ENCODE measurements at places on chromosomes 1 and 21.
A peak's percentile ranks its signal among the peaks of the same experiment; 100 is the strongest.

DNA sequence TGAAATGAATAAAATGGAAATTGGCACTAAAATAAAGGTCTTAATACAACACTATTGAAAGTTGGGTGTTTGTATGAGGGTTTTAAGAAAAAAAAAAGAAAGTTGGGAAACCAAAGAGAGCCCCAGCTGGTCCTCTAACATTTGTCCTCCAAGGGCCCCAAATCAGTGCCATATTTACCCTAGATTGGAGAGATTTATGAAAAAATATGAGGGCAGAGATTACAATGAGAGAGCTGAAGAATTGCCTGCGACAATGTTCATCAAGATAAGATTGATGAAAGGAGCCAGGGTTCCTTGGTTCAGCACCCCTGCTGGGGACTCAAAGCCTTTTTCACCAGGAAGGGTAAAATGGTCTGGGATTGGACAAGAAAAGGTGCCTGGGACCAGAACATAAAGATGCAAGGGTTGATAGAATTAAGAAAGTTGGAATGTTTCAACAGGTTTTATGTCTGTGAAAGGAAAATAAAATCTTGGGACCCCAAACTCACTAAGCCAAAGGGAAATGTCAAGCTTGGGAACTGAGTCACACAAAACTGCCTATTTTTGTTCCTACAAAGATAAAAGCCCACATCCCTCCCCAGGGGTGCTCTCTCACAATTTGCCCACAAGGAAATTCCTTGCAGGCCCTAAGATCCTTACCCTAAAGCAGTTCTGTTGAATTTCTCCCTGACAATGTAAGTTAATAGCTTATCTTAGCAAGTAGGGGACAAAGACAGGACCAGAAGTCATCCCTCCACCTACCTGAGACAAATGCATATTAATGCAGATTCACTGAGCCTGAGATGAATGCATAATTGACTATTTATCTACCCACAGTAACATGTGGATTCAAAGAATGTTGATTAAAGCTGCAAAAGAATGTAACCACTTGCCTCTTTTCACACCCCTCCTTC, 26.8 kb downstream of the CBR1 start:
- DNase-seq: no peak

DNA sequence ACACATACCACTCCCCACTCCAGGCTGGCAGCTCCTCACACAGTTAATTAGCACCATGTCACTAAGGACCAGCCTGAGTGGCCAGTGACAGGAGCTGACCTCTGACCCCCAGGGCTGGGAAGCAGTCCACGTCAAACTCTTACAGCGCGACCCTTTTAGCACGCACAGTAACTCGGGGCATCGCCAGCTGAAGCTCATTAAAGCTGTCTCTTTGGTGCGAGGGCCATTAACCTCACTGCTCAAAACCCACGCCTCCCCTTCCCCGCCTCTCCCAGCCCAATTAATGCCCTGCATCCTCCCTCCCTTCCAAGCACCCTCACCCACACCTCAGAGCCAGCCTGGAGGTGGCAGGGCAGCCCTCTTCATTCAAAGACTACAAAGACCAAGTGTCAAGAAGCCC, 31.7 kb downstream of the DMAP1 start:
- no peak for DNase-seq

GRCh38 chr1:217542837-217543236, 88.1 kb downstream of the GPATCH2 start:
- DNase-seq: no peak

GRCh38 chr21:33917421-33917820, 1.8 kb upstream of the ATP5PO start:
- no peak for DNase-seq

DNA sequence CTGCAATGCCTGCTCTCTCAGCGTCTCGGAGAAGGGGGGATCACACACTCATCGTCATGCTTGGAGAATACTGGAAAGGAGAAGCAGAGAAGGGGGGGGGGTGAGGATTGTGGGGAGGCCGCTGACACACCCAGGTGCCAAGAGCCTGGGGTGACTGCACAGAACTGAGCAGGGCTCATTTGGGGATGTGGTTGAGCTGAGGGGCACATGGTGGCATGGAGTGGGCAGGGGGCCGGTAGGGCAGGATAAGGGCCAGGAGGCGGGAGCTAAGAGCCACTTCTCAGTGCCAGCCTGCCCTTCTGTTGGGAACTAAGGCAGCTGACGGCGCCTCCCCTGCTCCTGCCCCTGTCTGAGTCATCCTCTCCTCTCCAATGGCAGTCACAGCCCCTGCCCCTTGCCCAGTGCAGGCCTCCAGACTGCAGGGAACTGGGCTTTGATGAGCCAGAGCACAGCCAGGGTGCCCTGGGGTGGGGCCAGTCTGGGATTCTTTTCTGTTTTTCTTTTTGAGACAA, 27.2 kb downstream of the MRPL37 start:
- DNase-seq: no peak

DNA sequence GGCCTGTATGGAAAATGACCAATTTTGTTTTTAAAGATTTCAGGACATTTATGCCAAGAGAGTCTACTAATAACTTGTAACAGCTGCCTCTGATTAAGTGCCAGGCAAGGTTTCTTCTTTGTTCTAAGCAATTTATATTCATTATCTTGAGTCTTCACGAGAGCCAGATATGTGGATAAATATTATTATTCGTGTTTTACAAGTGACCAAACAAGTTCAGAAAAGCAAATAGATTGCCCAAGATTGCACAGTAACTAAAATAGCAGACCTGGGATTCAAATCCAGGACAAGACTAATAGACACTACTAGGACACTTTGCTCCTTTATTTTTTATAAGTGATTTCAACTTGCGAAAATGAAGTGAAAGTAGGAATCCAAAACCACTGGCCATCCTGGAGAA, 30.1 kb upstream of the DPT start:
- no peak for DNase-seq

- DNase-seq: no peak
These were observed 50.7 kb downstream of the PRDM16 start for GRCh38 chr1:3119725-3120124.

GRCh38 chr1:43205671-43206070, 33.5 kb downstream of the CFAP57 start:
- no peak for DNase-seq

DNA sequence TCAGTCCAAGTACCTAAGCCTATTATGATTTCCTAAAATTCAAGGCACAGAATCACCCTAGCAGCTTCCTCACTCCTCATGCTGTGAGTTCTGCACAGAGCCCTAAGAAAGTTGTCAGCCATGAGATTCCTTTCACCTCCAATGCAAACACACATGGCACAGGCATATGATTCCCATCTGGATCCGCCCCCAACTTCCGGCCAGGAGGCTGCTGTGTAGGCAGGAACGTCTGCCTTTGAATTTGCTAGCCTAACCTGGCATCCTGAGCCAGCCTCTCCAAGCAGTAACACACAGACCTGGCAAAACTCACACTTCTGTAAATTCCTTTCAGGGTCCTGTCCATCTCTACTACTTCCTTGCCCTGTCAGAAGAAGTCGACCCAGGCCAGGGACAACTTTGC, 521.1 kb upstream of the BEND5 start:
- no peak for DNase-seq

GRCh38 chr21:28150778-28151177, 841.9 kb downstream of the LTN1 start:
- DNase-seq: no peak

- no peak for DNase-seq
These were observed 10.2 kb downstream of the JAK1 start for GRCh38 chr1:64956010-64956640.

DNA sequence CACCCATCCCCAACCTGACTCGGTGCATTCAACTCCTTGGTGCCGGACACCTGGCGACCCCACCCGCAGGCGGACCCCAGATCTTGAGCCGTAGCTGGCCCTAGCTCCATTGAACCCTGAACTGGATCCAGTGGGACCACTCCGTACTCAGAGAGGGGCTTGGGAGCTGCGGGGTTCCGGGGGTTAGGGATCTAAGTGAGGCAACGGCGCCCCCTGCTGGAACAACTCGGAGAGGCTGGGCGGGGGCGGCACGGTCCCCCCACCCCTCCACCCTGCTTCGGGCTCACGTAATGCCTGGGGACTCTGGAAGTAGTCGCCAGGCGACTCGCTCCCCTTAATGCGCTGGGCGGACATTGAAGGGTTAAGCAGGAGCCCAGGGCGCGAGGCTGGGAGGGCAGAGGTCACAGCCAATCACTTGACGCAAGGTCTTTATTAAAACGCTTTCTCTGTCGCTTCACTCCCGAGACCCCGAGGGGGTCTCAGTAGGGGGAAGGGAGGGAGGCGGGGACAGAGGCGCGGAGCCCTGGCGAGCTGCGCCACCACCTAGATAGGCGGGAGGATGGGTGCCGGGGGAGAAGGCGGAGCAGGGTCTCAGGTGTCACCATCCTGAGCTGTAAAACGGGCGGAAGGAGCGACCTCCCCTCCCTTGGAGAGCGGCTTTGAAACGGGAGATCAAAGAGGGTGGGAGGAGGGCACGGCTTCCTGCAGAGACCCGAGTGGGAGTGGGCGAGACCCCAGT, 704 bp upstream of the CRABP2 start:
- DNase-seq: peak; percentile 44

DNA sequence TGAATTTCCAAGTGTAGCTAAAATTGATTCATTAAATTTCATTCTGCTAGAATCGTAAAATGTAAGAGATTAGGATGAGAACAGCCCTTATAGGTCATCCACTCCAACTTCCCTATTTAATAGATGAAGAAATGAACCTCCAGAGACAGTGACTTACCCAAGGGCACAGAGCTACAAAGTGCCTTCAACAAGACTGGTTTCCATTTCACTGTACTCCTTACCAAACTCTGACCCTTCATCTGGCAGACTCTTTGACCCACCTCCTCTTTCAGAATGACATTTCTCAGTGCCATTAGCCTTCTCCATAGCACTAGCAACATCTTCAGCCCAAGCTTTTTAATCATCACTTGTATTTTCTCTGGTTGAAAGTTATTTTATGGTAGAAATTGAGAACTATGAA, 161.3 kb downstream of the NEK7 start:
- no peak for DNase-seq

- no peak for DNase-seq
These were observed 9.6 kb upstream of the RLF start for GRCh38 chr1:40151457-40152079.

DNA sequence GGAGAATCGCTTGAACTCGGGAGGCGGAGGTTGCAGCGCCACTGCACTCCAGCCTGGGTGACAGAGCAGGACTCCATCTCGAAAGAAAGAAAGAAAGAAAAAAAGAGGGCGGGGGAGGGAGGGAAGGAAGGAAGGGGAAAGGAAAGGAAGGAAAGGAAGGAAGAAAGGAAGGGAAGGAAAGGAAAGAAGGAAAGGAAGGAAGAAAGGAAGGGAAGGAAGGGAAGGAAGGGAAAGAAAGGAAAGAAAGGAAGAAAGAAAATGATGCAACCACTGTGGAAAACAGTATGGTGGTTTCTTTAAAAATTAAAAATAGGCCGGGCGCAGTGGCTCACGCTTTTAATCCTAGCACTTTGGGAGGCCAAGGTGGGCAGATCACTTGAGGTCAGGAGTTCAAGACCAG, 15.2 kb upstream of the RCAN3 start:
- no peak for DNase-seq

GRCh38 chr1:22111620-22112019, 31.3 kb downstream of the WNT4 start:
- no peak for DNase-seq

GRCh38 chr1:39360731-39361130, 130.7 kb upstream of the BMP8A start:
- no peak for DNase-seq

DNA sequence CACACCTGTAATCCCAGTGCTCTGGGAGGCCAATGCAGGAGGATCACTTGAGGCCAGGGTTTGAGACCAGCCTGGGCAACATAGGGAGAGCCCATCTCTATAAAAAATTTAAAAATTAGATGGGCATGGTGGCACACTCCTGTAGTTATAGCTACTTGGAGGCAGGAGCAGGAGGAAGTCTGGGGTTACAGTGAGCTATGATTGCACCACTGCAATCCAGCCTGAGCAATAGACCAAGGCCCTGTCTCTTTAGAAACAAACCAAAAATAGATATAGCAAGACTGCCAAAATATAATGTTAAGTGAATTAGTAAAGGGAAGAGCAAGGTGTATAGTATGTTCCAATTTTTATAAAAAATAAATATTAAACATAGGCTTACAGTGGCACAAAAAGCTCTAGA, 28.8 kb downstream of the PLEKHO1 start:
- DNase-seq: no peak

DNA sequence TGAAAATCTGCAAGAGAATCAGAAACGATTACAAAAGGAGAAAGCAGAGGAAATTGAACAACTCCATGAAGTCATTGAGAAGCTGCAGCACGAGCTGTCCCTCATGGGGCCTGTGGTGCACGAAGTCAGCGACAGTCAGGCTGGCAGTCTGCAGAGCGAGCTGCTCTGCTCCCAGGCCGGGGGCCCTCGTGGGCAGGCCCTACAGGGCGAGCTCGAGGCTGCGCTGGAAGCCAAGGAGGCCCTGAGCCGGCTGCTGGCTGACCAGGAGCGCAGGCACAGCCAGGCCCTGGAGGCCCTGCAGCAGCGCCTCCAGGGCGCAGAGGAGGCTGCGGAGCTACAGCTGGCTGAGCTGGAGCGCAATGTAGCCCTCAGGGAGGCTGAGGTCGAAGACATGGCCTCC, 47.5 kb upstream of the DIP2A start:
- no peak for DNase-seq

DNA sequence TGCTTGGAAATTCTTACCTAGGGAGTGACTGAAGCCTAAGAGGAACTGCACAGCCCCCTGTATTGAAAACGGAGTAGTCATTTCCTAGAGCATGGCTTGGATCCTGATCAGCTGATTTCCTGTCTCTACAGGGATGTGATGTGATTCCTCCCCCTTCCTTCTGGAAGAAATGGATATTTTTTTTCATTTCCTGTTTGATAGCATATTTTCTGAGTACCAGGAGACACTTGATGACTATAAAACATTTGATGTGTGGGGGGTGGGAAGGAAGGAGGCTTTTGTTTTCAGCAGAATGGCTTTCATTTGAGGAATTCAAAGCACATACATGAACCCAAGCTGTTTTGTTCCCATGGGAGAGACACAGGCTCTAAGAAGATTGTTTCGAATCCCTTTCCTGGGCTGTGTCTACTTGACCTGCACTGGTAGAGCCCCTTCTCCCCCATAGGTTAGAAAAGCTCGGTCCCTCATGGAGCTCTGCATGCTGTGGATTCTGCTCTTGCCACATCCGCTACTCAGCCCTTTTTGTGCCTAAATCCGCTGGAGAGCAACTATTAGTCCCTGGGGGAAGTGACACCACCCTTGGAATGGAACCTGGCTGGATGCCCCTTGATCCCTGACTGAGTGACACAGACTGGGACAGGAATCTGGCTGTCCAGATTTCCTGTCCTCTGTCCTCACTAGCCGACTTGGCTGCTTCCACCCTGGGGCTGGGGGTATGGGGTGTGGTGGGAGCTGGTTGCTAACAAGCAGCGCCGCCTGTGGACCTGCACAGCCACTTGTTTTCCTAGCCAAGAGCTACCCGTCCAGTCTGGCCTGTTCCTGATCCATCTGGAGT, 71.8 kb upstream of the MACF1 start:
- DNase-seq: no peak

GRCh38 chr1:41689558-41689981, 205.1 kb upstream of the EDN2 start:
- DNase-seq: no peak

DNA sequence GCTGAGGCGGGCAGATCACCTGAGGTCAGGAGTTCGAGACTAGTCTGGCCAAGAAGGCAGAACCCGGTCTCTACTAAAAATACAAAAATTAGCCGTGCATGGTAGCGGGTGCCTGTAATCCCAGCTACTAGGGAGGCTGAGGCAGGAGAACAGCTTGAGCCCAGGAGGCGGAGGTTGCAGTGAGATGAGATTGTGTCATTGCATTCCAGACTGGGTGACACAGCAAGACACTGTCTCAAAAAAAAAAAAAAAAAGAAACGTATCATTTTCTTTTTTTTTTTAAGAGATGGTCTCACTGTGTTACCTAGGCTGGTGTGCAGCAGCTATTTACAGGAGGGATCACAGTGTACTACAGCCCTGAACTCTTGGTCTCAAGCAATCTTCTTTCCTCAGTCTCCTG, 47.3 kb downstream of the ITGB3BP start:
- no peak for DNase-seq

All from activated effector memory CD4-positive, alpha-beta T cell treated with Interleukin-2 at 50 U/mL for 16 hours (primary cell).